ENCODE measurements at places on chromosomes 1 and 21. TPM values are rescaled to one million over a fixed set of nuclear protein-coding genes. Genes with fewer than 3 reads are reported as not detected.

- DNase-seq = no peak
Measured at GRCh38 chr21:37058261-37058660, 14.6 kb downstream of the PIGP start.

- no peak for DNase-seq
Measured at GRCh38 chr1:19921310-19921709, 2.1 kb downstream of the PLA2G2E start.

DNA sequence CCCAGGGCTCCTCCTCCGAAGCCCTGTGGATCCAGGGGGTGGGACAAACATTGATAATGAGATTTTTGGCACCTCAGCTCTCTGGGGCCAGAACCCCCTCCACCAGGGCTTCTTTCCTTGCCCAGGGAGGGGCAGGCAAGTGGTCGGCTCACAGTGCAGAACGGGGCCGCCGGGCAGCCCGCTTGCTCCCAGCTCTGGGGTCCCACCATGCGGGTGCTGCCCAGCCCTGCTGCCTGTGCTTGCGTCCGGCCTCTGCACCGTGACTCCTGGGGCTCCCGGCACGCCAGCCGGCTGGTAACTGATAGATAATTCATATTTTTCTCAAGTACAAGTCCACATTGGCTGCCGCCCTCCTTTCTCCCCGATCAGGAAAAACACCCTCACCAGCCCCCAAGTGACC is 42.0 kb upstream of the CCDC27 start:
- DNase-seq = no peak

DNA sequence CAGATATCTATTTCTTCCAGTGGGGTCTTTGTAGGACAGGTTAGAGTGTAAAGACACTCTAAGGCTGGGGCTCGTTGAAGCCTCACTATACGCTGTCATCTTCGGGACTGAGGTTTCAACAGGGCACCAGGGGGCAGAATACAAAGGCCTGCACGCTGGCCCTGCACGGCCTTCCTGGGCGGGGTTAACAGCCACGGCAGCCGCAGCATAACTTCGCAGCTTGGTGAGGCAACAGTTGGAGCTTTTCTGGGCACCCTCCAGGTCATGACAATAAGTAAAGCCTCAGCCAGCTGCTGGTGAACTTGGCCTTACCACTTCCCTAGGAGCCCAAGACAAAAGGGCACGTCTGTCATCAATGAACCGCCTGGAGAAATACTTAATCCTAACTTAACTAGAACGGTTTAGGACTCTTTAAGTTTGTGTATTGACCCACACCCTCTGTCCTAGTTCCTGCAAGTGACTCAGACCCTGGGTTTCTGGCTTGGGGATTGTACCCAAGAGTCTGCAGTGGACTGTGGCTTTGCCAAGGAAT is 2.3 kb upstream of the RUNX1 start:
- DNase-seq = no peak

DNA sequence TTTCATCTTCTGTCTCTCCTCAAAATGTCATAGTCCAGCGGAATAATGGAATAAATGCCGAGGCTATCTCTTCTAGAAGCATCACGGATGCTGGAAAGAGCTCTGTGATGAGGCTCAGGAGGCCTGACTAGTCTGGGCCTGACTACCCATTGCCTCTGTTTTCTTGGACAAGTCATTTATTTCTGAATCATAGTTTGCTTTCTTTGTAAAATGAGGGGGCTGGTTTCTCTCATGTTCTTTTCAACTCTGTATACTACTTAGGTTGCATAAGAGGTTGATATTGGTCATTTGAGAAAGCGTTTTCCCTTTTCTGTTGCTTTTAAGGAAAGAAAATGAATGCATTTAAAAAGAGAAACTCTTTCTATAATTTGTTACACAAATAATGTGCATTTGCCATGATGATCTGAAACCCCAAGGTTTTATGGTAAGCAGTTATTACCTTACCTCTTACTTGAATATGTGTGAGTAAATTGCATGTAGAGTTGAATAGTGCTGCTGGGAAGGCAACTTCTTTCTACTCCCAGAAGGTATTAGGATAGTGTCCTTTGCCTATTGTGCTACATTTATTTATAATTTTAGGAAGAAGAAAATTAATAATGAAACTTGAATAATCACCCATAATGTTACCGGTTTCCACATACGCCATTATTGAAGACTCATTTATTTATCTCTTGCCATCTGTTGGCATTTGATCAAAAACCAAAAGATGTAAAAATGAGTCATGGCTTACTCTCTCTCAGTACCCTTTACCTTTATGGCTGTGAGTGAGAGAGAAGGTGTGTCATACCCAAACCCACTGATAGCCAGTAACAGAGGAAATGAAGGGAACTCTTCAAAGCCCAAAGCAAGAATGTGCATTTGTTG is 179.1 kb downstream of the FASLG start:
- no peak for DNase-seq

Gene ZNF683
- total RNA-seq = not detected

Gene ILDR2
- total RNA-seq = 3.5 TPM

Measured in omental fat pad (tissue), 4 donors.